ENCODE measurements at places on chromosomes 3 and 15.

GRCh38 chr3:62011666-62012065, 361.7 kb downstream of the FEZF2 start:
- no peak for DNase-seq

GRCh38 chr15:77042245-77042919, 28.5 kb downstream of the TSPAN3 start:
- no peak for DNase-seq

DNA sequence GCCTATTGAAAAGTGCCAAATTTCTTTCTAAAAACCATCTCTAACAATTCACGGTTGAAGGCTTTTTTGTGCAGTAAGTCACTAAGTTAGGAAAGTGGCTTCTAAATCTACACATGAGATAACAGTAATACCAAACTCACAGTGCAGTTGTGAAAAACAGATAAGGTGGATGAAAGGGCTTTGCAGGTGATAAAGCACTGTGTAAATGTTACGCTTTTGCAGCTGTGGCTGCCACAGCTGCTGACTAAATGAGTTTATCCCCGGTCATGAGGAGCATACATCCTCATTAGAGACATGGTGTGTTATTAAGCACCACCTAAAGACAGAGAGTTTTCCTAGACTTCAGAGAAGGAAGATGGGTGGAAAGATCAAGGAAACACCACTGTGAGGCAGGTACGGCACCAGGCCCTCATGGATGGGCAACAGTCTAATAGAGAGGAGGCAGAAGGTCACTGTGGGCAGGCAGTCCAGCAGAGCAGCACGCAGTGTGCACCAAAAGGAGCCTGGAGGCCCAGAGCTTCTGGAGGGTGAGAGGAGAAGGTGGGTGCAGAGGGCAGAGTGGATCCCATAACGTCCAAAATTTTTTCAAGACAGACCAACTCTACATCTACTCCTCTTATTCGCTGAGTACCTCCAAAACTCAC, 68.5 kb downstream of the FMN1 start:
- DNase-seq: no peak

GRCh38 chr3:28907616-28908015, 373.3 kb upstream of the RBMS3 start:
- no peak for DNase-seq

DNA sequence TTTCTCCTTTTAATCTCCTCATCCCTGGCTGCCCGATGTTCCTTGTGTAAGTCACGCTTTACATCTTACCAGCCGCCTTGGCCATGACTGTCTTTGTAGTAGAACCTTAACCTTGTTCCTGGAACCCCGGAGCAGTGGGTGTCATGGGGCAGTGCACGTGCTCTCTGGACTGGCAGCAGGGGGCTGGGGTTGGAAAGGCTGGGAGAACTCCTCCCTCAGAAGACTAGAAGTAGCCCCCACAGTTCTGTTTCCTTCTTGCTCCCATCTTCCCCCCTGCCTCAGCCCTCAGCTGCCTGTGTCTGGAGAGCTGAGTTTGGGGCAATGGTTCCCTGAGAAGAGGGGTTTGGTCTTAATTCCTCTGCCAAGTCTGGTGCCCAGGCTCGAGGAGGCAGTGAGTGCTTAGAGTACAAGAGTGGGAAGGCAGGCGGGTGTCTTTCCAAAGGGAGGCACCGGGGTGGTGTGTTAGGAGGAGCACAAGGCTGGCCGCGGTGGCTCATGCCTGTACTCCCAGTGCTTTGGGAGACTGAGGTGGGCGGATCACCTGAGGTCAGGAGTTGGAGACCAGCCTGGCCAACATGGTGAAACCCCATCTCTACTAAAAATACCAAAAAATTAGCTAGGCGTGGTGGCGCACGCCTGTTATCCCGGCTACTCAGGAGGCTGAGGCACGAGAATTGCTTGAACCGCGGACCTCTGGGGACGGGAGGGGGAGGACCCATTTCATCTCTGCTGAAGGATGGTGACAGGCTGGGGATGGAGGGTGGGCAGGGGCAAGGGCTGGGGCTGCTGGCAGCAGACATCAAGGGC, 100.4 kb downstream of the VGLL4 start:
- DNase-seq: no peak

- no peak for DNase-seq
Measured at GRCh38 chr15:76648732-76649444, 256.3 kb downstream of the SCAPER start.

GRCh38 chr15:70789213-70789612, 25.9 kb upstream of the UACA start:
- DNase-seq: no peak

DNA sequence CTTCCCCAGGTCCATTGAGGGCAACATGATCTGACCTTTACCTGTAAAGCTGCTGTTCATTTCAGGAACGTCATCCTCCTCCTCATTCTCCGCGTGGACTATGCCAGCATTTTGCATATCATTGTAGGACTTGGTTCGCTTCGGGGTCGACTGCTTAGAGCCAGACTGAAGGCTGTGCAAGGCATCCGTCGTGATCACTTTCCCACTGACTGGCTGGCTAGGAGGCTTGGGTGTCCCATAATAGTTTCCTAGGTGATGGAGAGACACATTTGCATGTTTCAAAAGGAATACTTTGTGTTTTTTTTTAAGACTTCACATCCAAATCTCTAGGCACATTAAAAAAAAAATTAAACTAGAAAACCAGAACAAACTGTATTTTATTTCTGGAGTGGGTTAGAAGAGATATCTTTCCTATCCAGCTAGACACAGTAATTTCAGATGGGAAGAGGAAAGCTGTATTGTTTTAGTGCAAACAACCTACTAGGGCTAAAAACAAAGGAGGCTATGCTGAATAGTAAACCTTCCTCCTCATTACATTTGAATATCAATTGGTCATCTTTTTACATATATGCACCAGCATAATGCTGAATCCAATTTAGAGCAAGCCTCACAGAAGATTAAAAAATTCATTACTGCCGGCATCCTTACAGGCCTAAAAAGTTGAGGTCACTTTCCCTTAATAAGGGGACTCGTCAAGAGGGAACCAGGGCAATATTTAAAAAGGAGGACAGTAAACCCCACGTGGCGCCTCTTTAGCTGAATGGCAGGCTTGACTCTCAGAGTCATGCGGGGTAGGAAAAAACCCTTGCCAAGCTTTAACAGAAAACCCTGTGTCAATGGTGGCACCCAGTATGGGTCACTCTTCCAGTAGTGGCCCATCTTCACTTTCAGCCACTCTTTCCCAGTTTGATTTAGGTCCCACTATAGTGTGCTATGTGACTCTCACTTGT, 559.9 kb downstream of the MAGI1 start:
- no peak for DNase-seq

- DNase-seq: no peak
Measured at GRCh38 chr3:38027466-38028465, 1.7 kb downstream of the PLCD1 start.

GRCh38 chr3:9582332-9582731, 28.7 kb upstream of the LHFPL4 start:
- DNase-seq: no peak

- no peak for DNase-seq
Measured at GRCh38 chr3:109927161-109927560, 589.8 kb upstream of the DPPA4 start.

DNA sequence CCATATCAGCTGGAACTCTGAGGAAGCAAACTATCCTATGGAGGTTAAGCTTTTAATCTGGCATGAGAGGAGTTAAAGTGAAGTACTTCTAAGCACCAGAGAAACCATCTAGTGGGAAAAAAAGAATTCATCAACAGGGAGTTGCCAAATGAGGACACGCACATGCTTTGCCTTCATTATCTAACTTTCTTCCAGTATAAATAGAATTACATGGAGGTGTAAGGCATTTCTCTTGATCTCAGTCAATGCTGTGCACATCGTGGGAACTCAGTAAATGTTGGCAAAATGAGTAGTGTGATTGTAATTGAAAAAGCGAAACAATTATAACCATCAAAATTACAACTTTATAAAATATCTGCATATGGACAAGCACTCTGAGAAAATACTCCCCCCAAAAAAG, 8.0 kb upstream of the GSK3B start:
- no peak for DNase-seq

DNA sequence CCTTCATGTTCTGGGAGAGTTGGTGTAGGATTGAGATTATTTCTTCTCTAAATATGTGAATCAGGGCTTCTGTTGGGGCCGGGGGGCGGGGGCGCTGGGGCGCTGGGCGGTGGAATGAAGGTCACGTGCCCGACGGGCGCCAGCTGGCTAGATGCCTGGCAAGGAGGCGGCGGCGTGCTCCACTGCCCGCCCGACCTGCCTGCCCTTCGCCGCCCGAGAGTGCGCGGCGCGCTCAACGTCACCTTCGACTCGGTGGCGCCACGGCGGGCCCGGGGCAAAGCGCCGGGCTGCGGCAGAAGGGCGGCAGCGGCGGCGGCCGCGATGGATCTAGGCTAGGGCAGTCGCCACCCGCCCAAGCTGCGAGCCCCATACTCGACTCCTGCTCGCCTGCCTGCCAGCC, 47.0 kb upstream of the LHFPL4 start:
- no peak for DNase-seq

- no peak for DNase-seq
Measured at GRCh38 chr3:184384342-184384741, 4.5 kb downstream of the CHRD start.

DNA sequence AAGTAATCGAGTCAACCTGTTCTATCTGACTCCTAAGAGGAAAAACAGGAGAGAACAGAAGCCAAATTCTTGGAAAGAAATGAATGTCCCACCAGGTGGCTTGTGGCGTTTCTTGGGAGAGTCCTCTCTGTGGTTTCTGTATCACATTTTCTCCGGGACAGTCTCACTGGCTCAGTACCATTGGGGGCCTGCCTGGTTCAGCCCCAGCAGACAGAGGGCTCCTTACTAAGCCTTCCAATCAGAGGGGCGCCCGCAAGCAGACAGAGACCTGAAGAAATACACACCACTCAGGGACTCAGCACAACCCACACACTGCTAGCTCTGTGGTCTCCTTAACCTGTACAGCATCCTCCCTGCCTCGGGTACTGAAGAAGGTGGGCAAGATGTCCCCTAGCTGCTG, 302.1 kb downstream of the TLE3 start:
- DNase-seq: no peak

DNA sequence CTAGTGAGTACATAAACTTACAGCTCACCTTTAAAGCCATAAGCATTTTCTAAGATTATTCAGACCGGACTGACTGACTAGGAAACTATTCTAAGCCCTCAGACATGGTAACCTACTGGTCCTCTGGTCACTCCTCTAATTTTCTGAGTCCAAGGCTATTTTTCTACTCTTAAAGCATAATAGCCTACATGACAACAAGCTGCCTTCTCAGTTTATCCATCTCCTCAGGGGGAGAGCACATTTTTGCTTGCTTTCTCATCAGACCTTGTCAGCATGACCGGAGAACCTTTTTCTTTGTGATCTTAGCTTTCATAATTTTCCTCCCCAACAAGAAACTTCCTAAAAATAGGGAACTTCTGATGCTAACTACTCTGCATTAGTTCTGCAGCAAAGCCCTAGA, 38.4 kb downstream of the UBP1 start:
- no peak for DNase-seq

DNA sequence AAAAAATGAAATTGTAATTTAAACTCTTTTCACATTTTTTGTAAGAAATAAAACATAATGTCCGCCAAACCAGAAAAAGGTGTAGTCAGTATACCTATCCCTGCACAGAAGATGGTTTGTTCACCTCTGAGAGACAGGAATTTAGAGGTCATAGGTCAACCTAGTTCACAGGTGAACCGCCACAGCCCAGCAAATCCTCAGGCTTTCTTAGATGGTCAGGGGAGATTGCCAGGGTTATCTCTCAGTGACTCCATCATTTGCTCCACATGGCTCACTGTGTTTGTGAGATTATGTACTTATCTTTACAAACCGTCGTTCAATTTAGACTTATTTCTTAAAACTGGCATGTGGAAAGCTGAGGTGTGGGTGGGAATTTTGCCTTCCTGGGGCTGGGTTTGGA, 264.2 kb downstream of the GABRG3 start:
- DNase-seq: no peak

GRCh38 chr3:186235554-186235953, 126.5 kb downstream of the DGKG start:
- no peak for DNase-seq

GRCh38 chr3:127158614-127159229, 34.2 kb upstream of the PRR23E start:
- no peak for DNase-seq

- no peak for DNase-seq
Measured at GRCh38 chr15:72176159-72176558, 21.4 kb downstream of the GRAMD2A start.

GRCh38 chr3:166060789-166061479, 223.7 kb upstream of the BCHE start:
- DNase-seq: no peak

- no peak for DNase-seq
Measured at GRCh38 chr3:178159691-178160220, 376.5 kb upstream of the KCNMB2 start.

DNA sequence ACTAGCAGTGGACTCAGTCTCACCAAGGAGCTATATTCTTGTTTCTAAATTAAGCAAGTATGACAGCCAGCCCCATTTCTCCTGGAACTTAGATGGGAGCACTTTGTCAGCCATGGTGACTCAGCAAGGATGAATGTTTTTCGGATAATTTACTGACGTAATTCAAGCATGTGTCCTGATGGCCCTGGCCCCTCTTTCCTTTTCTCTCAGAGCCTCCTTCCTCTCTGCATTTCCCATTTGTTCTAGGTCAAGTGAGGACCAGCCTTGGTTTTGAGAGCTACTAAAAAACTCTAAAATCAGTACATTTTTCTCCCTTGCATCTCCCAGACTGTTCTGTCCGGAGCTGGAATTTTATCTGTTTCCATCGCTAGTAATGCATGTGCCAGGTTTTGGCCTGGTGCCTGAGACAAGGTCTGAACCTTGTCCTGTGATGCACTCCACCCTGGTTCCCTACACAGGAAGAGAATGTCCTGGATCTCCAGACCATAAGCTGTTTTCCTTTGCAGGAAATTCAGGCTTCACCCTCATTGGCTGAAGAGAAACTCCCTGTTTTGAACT, 256.6 kb upstream of the ROPN1 start:
- DNase-seq: no peak

DNA sequence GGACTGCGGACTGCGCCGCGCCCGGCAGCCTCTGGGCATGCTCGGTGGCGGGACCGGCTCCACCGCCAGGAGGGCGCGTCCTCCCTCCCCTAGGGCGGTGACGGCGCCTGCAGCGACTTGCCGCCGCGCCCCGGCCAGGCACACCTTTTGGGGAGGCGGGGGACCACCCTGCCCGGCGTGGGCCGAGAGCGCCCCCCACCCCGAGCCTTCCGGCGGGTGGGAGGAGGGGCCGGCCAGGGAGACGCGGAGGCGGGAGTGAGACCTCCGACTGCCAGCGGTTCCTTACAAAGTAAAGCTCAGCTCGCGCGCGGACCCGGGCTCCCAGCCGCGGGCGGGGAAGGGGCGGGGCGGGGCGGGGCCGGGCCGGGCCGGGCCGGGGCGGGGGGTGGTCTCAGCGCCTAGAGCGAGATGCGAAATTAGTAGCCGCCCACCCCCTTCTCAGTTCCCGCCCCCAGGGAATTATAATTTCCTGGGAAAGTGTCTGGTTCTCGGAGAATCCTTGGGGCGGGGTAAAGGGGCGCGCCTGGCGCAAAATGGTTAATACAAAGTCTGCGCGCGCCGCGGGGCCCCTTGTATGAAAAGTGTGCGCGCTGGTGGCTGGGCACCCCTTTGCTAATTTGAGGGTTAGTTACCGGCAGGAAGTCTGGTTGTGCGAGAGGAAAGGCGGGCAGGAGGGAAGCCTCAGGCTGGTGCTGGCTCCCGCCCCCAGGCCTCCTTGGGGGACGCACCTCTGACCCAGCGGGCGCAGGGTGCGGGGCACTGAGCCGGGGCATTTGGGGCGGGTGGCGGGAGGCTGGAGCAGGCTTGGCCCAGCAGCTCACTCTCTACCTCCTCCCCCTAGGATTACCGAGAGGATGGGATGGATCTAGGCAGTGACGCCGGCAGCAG, 224.8 kb upstream of the IL12A start:
- no peak for DNase-seq

GRCh38 chr15:58086491-58086890, 21.0 kb upstream of the ALDH1A2 start:
- DNase-seq: no peak

Data from effector CD8-positive, alpha-beta T cell (primary cell).